ENCODE measurements at places on chromosomes 3 and 15. TPM values are rescaled to one million over a fixed set of nuclear protein-coding genes. Genes with fewer than 3 reads are reported as not detected.
A peak's percentile ranks its signal among the peaks of the same experiment; 100 is the strongest.

DNA sequence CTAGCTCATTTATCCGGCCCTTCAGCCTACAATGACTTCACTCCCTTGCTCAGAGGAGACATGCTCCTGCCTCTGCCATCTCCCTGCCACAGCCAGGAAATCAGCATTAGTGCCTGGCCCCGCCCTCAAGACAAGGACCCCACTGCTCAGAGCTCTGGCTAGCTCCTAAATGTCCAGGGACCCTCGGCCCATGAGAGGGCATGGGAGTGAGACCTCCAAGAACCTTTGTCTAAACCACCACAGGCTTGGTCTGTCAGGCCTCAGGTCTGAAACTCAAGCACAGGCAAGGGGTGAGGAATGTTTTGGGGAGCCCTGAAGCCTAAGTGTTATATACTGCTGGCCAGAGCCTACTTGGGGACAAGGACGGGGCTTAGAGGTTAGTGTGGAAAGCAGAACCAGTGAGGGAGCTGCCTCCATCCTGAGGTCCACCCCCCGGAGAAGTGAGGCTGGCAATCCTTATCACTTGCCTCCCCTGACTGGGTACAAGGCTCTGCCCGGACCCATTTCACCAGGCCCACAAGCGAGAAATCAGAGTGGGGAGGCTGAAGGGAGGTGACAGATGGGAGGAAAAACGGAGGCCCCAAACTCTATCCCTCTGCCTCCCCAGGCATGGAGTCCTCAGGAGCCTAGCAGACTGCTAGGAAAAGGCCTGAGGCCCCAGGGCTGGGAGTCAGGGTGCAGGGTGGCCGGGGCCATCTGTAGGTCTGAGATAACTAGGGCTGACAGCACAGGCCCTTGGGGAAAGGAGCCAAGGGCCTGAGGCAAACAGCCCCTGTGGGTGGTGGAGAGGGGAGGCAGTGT is 18.8 kb downstream of the SHF start:
- H3K27me3 ChIP-seq = no peaks in the 10 kb centered on the region
- peaks cover 3% of the 10 kb centered on the region for H3K4me1 ChIP-seq
- no peak for DNase-seq

DNA sequence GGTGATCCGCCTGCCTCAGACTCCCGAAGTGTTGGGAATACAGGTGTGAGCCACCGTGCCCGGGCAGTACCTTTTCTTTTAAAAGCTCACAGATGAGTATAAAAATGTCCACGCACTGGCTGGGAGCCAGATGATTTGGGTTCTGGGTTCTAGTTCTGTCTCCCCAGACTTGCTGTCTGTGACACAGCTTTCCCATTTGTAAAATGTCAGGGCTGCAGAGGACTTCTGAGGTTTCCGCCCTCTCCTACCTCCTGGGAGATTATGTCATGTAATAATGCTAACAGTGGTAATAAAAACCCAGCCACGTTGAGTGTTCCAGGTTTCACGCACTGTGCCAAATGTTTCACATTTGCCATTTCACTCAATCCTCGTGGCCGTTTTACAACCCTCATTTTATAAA is 1.3 kb upstream of the PPP4R2 start:
- H3K27me3 ChIP-seq = no peaks in the 10 kb centered on the region
- H3K4me3 ChIP-seq = no peak overlapping the region
- peaks cover 26% of the 10 kb centered on the region for H3K4me1 ChIP-seq
- H3K36me3 ChIP-seq = peaks cover 9% of the 10 kb centered on the region
- DNase-seq = no peak

TM4SF1 gene
- polyA plus RNA-seq = 1,407 TPM

GRCh38 chr15:51374131-51374530 is 32.7 kb downstream of the GLDN start:
- no peak overlapping the region for H3K27ac ChIP-seq
- no peak for DNase-seq
- H3K4me1 ChIP-seq = no peaks in the 10 kb centered on the region
- no peak overlapping the region for H3K4me3 ChIP-seq

- H3K27me3 ChIP-seq = no peaks in the 10 kb centered on the region
- no peak overlapping the region for H3K4me3 ChIP-seq
- H3K27ac ChIP-seq = no peak overlapping the region
- peaks cover 23% of the 10 kb centered on the region for H3K4me1 ChIP-seq
- no peaks in the 10 kb centered on the region for H3K36me3 ChIP-seq
These were observed 84.5 kb upstream of the GALNT15 start for GRCh38 chr3:16090024-16090423.

GRCh38 chr15:101525087-101525669 is 35.7 kb upstream of the PCSK6 start:
- H3K4me1 ChIP-seq = no peaks in the 10 kb centered on the region
- DNase-seq = no peak
- no peak overlapping the region for H3K27ac ChIP-seq
- peaks cover 2% of the 10 kb centered on the region for H3K27me3 ChIP-seq
- H3K36me3 ChIP-seq = no peaks in the 10 kb centered on the region

DNA sequence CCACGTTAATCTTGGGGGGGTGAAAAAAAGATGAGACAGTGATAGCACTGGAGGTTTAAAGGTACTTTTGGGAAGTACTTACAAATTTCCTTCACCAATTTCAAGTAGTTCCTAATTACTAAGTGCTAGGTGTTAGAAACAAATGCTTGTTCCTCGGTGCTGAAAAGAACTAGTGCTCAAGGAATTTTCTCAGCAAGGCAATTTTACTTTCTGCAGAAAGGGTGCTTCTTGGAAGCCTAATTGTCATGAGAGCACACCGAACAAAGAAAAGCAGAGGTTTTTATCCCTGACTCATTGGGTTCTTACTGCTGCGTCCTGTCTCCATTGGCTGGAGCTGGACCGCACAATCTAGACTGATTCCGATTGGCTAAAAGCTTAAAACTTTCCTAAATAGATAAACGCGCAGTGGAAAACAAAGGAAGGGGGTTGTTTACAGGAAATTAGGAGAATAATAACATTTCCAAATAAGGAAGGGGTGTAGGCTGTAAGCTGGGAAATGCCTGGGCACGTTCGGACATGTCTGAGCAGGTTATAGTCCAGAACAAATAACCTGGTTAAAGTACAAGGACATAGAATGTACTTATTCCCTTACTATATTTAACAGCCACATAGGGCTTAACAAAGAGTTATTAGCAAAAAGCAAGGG is 49.6 kb downstream of the CHD2 start:
- no peaks in the 10 kb centered on the region for H3K27me3 ChIP-seq
- peaks cover 76% of the 10 kb centered on the region for H3K36me3 ChIP-seq
- H3K4me1 ChIP-seq = peaks cover 2% of the 10 kb centered on the region
- no peak overlapping the region for H3K4me3 ChIP-seq
- DNase-seq = no peak
- peak overlapping the region; percentile 29 for H3K27ac ChIP-seq

GRCh38 chr15:64092864-64093626 is 593 bp downstream of the CIAO2A start:
- H3K4me1 ChIP-seq = peaks cover 34% of the 10 kb centered on the region
- H3K27me3 ChIP-seq = no peaks in the 10 kb centered on the region
- peak overlapping the region; percentile 87 for H3K4me3 ChIP-seq

DNA sequence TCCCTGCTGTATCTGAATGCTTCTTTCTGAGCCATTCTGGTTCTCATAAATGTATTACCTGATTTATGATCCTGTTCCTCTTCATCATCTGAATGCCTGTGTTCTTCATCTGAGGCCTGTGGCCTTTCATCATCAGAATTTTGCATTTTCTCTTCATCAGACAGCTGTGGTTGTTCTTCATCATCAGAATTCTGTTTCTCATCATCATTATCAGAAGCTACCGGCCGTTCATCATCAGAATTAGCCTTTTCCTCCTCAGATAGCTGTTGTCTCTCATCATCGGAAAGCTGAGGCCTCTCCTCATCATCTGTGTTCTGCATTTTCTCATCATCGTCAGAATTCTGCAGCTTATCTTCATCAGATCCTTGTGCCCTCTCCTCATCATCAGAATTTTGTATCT is 5.9 kb downstream of the LEO1 start:
- H3K27ac ChIP-seq = no peak overlapping the region
- no peak overlapping the region for H3K4me3 ChIP-seq
- no peaks in the 10 kb centered on the region for H3K36me3 ChIP-seq
- DNase-seq = no peak
- peaks cover 9% of the 10 kb centered on the region for H3K4me1 ChIP-seq

DNA sequence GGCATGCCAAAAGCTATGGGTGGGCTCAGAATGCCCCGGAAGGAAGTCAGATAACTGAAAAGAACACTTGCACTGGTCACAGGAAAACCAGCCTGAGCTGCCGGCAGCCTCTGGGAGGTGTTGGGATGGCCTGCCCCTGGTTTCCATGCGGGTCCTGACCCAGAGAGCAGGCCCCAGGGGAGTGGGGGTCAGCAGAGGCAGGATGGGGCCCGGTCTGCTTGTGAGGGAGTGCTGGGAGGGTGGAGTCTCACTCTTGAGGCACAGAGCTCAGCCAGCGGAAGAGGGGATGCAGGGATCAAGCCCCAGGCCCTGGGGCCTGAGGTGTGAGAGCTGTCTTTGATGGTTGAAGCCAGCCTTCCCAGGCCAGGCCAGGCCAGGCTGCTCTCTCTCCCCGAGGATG is 2.4 kb upstream of the RPUSD3 start:
- no peak overlapping the region for H3K4me3 ChIP-seq
- DNase-seq = no peak

DNA sequence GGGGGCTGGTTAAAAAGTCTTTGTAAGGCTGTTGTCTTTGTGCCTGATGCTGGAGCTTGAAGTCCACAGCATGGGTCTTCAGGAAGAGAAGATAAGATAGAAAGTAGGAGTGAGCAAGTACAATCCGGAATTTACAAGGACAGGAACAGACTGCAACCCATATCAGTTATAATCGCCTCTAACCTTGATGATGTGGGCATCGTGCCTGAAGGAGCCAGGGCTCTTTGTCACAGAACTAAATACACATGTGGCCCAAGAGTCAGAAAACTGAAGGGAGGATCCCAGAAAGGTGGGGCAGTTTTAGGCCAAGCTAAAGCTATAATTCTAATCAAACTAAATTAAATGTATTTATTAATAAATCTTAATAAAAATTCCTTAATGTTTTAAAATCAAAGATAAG is 132.2 kb downstream of the TMCO5A start:
- no peak for DNase-seq
- no peaks in the 10 kb centered on the region for H3K36me3 ChIP-seq
- no peaks in the 10 kb centered on the region for H3K27me3 ChIP-seq
- peaks cover 21% of the 10 kb centered on the region for H3K4me1 ChIP-seq
- no peak overlapping the region for H3K27ac ChIP-seq
- H3K4me3 ChIP-seq = no peak overlapping the region

GRCh38 chr15:74135041-74135565 is 4.7 kb downstream of the ISLR2 start:
- peaks cover 12% of the 10 kb centered on the region for H3K4me1 ChIP-seq
- no peak overlapping the region for H3K27ac ChIP-seq
- peaks cover 69% of the 10 kb centered on the region for H3K27me3 ChIP-seq
- no peaks in the 10 kb centered on the region for H3K36me3 ChIP-seq
- DNase-seq = no peak

DNA sequence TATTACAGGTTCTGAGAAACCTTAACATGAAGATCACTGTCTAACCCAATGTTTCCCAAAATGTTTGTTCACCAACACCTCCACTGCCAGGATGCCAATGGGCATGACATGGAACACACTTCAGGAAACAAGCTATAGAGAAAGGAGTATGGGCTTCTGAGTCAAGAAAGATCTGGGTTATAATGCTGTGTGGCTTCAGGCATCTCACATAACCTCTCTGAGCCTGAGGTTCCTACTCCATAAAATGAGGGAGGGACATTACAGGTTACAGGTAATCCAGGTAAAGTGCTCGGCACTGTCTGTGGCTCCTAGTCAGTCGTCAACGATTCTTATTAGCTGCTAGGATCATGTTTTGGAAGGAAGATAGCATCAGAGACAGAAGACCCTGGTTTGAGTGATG is 126.4 kb upstream of the SMAD3 start:
- H3K4me3 ChIP-seq = no peak overlapping the region
- H3K27me3 ChIP-seq = no peaks in the 10 kb centered on the region
- no peak overlapping the region for H3K27ac ChIP-seq
- no peaks in the 10 kb centered on the region for H3K4me1 ChIP-seq

TRH gene
- polyA plus RNA-seq = not detected
